ENCODE measurements at places on chromosomes 7 and 10.

DNA sequence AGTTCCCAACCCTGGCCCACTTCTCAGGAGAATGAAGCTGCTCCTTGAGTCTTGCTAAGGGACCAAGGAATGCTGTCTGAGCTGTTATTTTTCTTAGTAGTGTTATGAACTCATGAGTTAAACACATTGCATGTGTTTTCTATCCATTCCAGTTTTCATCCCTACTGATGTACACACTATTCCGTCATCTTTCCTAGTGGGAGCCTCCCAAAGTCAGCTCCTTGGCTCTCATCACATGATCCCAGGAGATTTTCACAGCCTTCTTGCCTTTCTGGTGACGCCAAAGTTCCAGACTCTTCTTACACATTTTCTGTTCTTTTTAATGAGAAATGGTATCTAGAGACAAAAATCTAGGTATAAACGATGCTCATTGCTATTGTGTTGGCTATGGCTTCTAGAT is 8.4 kb upstream of the C10orf71 start:
- H3K27ac ChIP-seq: no peak overlapping the region
- no peaks in the 10 kb centered on the region for H3K4me1 ChIP-seq
- H3K4me3 ChIP-seq: no peak overlapping the region
- DNase-seq: no peak

- H3K27ac ChIP-seq: no peak overlapping the region
- H3K36me3 ChIP-seq: no peaks in the 10 kb centered on the region
- H3K4me3 ChIP-seq: no peak overlapping the region
- no peaks in the 10 kb centered on the region for H3K27me3 ChIP-seq
- H3K4me1 ChIP-seq: no peaks in the 10 kb centered on the region
Observed at GRCh38 chr7:39582536-39582935, 16.3 kb downstream of the YAE1 start.

DNA sequence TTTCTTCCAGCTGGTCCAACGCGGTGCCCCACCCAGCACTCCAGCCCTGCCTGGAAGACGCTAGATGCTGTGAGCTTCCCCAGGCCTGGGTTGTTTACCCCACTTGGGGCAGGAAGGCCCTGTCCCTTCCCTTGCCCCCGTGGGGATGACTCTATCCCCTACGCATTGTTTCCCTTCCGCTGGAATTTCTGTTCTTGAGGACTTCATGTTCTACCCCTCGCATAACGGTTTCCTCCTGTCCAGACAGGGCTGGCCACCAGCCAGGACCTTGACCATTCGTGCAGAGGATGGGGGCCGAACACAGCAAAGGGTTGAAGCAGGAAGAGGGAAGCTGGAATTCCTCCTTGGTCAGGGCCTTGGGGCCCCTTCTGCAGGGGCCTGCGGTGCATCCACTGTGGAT is 14.7 kb upstream of the SERPINE1 start:
- H3K27ac ChIP-seq: no peak overlapping the region
- no peaks in the 10 kb centered on the region for H3K4me1 ChIP-seq
- no peak overlapping the region for H3K4me3 ChIP-seq
- H3K27me3 ChIP-seq: no peaks in the 10 kb centered on the region
- H3K36me3 ChIP-seq: no peaks in the 10 kb centered on the region
- no peak for DNase-seq

GRCh38 chr10:60964257-60965235 is 20.6 kb upstream of the RHOBTB1 start:
- no peaks in the 10 kb centered on the region for H3K4me1 ChIP-seq
- peak; percentile 11 for DNase-seq
- no peak overlapping the region for H3K4me3 ChIP-seq
- H3K27me3 ChIP-seq: no peaks in the 10 kb centered on the region
- H3K27ac ChIP-seq: no peak overlapping the region

- DNase-seq: peak; percentile 71
- H3K27ac ChIP-seq: peak overlapping the region; percentile 84
- H3K36me3 ChIP-seq: no peaks in the 10 kb centered on the region
- H3K4me3 ChIP-seq: peak overlapping the region; percentile 81
Observed at GRCh38 chr10:69318867-69319727, 40.8 kb downstream of the HK1 start.

DNA sequence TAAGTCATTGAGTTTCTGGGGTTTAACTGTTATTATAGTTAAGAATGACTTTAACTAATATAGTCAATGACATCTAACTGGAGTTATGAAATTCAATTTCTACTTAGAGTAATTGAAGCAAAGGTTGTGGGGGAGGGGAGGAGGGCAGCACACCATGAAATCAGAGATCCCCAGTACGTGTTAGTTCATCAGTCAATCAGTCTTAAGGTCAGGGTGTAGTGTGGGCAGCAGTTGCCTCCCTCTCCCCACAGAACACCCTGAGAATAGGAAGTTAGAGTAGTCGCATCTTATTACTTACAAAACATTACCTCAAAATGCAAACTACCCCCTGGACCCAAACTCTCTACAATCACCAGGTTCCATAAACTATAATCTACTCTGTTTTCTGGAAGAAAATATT is 7.0 kb upstream of the HPS1 start:
- H3K36me3 ChIP-seq: no peaks in the 10 kb centered on the region
- no peaks in the 10 kb centered on the region for H3K4me1 ChIP-seq
- H3K4me3 ChIP-seq: no peak overlapping the region
- no peak overlapping the region for H3K27ac ChIP-seq
- no peaks in the 10 kb centered on the region for H3K27me3 ChIP-seq
- DNase-seq: no peak

DNA sequence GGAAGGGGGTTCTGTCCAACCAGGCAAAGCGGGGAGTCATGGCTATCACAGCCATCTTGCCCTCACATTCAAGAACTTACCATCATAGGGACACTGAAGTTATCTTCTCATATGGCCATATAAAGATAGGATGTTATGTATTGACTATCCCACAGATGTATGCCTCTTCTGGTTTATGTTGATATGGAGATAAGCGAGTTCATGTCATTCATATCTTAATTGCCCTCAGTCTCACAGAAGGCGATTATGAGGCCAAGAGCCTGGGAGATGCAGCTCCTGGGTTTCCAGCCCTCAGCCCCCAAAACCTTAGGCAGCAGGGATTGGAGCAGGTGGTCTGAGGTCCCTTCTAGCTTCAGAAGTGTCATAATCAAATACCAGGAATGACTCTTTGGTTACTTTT is 8.5 kb upstream of the ANKRD61 start:
- no peak overlapping the region for H3K27ac ChIP-seq
- no peak overlapping the region for H3K4me3 ChIP-seq
- no peak for DNase-seq
- H3K4me1 ChIP-seq: peaks cover 17% of the 10 kb centered on the region

DNA sequence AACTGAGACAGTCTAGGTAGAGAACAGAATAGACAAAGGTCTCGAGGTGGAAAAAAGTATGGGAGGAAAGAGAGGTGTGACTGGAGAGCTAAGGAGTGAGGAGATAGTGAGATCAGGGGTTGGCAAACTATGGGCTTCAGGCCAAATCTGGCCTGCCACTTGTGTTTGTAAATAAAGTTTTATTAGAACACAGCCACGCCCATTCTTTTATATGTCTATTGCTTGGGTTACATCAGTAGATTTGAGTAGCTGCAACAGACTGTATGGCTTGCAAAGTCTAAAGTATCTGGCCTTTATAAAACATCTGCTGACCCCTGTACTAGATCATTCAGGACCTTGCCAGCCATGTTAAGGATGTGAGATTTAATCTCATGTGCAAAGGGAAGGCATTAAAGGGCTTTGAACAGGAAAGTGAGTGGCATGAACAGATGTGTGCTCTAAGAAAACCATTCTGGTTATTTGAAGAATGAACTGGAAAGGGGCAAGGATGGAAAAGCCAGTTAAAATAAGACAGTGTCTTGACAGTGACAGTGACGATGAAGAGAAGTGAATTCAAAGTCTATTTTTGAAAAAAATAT is 240.3 kb downstream of the RNLS start:
- no peak overlapping the region for H3K27ac ChIP-seq
- H3K4me1 ChIP-seq: no peaks in the 10 kb centered on the region
- H3K27me3 ChIP-seq: no peaks in the 10 kb centered on the region
- no peak overlapping the region for H3K4me3 ChIP-seq
- no peaks in the 10 kb centered on the region for H3K36me3 ChIP-seq

DNA sequence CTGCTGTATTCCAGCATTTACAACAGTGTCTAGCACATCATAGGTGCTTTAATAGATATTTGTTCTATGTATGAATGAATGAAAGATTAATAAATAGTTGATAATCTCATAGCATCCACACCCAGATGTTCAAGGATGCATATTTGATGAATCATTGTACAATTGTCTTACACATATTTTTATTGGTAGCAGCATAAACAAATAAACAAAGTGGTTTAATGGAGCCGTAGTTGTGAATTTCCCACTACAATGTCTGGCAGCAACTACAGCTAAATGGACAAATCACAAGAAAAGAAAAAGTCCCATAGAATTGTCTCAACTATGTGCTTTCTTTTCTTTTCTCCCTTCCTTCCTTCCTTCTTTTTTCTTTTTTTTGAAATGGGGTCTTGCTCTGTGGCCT is 150.8 kb downstream of the NRP1 start:
- H3K4me3 ChIP-seq: no peak overlapping the region
- no peaks in the 10 kb centered on the region for H3K36me3 ChIP-seq
- no peak overlapping the region for H3K27ac ChIP-seq

DNA sequence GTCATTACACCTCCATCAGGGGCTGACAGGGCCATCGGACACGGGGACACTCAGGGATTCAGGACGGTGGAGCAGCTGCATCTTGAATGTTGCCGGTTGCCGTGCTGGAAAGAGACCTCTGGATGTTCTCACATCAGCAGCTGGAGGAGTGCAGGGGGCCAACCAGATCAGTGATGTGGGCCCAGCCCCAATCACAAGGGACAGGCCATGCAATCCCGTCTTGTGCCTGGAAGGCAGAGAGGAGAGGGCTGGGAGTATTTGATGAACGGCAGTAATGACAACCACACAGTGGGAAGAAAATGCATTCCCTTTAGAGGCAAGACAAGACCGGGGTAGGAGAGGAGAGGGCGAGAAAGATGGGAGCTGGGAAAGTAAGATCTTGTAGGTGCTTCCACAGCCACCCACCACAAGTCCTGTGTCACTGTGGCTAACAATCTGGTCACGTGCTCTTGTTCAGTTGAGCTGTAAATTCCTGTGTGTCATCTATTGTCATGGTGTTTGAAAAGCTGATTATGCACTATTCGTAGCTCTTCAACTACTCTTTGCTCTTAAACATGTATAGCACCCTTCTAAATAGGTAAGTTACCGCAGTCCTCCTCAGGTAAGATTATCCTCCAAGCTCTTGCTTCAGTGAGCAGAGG is 85.9 kb upstream of the LEP start:
- H3K4me1 ChIP-seq: no peaks in the 10 kb centered on the region
- H3K27ac ChIP-seq: no peak overlapping the region
- DNase-seq: no peak
